Stimulated activated naive CD8-positive, alpha-beta T cell treated with anti-CD3 and anti-CD28 coated beads, Interleukin-15, Interleukin-2, amounts not matched to agents 100 U/mL and 50 U/mL, for 24 hours (primary cell): ENCODE measurements at places on chromosomes 7 and 10.

DNA sequence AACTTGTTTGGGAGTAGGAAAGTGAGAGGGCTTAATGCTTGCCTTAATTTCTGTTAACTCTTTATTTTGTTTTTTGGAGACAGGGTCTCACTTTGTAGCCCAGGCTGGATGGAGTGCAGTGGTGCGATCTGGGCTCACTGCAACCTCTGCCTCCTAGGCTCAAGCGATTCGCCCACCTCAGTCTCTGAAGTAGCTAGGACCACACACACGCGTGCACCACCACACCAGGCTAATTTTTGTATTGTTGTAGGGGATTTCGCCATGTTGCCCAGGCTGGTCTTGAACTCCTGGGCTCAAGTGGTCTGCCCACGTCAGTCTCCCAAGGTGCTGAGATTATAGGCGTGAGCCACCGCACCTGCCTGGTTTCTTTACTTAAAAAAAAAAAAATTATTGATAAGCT lies 1.9 kb downstream of the PPP2R2D start:
- no peak for DNase-seq

DNA sequence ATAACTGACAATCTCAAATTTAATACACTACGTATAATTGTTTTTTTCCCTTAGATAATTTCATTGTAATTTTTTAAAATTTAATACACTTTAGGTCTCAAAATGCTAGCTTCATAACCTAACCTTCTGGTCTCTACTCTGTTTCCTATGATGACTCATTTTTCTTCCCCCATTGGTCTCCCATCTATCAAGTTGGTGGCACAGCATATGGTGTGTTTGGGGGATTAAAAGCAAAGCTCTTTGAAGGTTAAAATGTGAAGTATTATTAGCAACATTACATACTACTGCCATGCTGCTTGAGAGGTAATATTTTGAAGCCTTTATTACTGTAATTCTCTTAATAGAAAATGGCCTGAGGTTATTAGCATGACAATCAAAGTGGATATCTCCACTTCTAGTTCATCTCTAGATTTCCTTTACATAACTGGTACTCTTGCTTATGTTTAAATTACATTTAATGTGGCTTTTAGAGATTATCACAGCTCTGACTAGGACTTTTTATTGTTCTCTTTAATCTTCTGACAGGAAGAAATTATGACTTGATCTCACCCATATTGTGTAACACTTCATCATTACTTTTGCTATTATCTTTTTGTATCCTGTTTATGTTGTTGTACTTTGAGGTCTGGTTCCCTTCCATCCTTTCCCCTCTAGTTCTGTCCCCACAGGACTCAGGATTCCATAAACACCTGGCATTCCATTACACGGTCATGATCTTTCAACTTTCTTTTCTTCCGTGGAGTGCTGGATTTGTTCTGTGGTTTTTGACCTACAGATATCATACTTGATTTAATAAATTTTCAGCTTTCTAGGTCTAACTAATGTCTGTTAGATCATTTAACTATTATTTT lies 185.1 kb downstream of the SEMA3D start:
- no peak for DNase-seq

DNA sequence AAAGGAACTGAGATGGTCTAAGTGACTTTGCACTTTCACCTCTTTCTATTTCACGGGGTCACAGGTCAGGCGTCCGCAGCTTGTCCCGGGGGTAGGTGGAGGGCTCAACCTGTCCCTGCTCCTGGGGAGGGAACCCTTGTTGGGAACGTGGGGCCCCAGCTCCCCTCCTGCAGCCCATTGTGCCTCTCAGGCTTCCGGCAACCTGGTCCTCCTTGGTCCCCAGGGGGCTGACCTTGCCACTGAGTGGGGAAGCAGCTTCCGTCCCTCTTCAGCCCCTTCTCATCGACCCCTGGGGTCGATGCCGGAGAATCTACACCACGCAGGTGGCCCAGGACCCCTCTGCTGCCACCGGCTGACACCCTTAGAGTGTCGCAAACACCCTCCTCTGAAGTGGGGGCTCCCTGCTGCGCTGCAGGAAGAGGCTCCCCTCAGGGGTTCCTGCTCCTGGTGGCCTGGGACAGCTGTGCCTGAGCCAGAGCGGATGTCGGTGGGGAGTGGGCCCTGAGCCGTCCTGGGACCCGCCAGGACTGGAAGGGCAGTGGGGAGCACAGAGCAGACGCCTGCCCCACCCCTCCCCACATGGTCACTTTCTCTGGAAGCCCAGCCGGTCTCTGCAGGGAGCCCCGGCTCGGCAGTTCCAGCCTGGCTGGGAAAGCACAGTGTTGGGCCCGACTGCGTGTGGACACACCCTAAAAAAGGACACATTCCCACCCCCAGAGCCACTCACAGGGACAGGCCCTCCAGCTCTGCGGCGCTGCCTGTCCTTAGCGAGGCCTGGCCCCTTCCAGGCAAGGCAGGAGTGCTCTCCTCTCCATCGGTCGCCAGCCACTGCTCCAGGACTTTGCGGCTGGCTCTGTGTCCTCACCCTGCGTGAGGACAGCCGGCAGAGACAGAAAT lies 357.5 kb upstream of the SHH start:
- DNase-seq, result no peak

GRCh38 chr7:135911099-135911498 lies 66.1 kb downstream of the MTPN start:
- no peak for DNase-seq

DNA sequence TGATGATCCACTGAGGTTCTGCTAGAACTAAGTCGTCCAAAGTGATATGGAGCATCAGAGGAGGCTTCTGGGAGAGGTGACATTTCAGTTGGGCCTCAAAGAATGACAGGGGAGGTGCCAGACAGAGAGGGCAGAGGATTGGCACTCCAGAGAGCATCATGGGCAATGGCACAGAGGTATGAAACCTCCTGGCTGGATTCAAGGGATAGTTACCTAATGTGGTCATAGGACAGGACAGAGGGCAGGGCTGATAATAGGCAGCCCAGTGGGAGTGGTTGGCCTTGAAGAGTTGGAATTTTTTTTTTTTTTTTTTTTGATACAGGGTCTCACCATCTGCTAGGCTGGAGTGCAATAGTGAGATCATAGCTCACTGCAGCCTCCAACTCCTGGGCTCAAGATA lies 7.6 kb downstream of the SRRM3 start:
- no peak for DNase-seq

DNA sequence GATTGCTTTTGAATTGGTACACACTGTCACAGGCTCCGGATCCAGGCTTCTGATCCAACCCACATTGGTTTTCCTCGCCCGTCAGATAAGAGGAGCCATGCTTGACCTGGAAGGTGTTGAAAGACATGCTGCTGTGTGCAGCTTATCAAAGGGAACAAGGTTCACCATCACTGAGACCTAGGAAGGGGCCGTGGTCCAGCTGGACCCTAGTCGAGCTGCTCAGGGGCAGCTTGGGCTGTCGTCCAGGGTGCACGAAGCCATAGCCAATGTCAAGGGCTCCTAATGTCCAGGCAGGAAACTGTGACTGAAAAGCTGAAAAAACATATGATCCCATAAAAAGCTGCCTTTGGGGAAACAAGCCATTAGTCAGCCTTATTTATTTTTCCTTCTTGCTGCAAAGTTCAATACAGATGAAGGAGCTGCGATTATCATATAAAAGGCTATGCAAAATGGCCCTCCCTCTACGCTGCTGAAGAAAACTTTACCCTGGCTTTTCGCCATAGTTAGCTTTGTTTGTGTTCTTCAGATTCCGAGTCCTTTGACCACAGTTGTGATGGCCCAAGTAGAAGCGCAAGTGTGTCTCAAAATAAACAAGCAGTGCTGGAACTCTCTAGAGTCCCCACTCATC lies 118.0 kb downstream of the CREB5 start:
- DNase-seq, result no peak

- DNase-seq, result no peak
These were observed 509.9 kb downstream of the PARD3 start for GRCh38 chr10:34305189-34305588.

- DNase-seq, result no peak
These were observed 27.6 kb upstream of the EMX2 start for GRCh38 chr10:117514971-117515370.

GRCh38 chr10:125344573-125345171 lies 184.3 kb upstream of the CTBP2 start:
- DNase-seq, result no peak

DNA sequence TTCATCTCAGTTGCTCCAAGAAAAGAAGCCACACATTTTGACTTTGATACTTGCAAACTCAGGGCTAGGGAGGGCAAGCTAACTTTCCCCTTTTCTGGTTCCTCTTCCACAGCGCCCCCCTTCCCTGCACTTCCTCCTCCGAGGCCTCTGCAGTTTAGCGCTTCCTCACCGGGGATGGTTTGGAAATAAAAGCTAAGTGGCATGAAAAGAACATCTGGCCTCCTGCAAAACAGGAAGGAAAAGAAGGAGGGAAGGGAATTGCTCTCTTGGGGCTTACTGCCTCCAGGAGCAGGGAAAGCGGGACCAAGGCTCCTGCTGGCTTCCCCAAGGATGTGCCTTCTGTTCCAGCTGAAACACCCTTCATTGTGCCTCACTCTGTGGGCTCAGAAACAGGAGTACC lies 42.3 kb downstream of the PRKCQ start:
- DNase-seq, result no peak

DNA sequence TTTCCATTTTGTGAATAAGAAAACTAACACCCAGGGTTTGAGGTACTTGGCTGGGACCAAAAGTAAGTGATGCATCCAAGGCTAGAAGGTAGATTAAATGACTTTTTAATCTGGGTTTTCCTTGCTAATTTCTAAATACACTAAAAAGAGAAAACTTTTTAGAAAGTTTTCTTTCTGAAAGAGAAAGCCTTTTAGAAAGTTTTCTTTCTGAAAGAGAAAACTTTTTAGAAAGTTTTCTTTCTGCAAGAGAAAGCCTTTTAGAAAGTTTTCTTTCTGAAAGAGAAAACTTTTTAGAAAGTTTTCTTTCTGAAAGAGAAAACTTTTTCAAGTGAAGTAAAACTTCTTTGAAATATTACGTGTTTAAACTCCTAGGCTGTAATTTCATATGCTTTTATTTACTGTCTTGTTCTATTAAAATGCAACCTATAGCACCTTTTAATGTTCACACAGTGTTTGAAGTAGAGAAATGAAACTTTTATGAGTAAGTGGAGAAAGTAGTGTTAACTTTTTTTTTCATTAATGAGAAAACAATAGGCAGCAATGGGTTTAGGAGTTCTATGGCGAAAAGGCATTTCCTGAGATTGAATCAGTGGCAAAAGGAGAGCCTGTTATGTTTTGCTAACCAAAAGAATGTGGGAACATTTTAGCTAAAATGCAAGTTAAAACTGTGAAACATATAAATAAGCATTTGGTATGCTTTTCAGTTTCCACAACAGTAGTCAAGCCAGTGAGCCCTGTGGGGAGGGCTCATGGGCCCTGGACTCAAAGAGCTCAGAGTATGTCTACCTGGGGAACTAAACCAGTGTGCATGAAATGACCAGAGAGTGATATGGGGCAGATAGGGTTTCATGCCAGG lies 103.7 kb downstream of the RBM20 start:
- DNase-seq, result no peak

DNA sequence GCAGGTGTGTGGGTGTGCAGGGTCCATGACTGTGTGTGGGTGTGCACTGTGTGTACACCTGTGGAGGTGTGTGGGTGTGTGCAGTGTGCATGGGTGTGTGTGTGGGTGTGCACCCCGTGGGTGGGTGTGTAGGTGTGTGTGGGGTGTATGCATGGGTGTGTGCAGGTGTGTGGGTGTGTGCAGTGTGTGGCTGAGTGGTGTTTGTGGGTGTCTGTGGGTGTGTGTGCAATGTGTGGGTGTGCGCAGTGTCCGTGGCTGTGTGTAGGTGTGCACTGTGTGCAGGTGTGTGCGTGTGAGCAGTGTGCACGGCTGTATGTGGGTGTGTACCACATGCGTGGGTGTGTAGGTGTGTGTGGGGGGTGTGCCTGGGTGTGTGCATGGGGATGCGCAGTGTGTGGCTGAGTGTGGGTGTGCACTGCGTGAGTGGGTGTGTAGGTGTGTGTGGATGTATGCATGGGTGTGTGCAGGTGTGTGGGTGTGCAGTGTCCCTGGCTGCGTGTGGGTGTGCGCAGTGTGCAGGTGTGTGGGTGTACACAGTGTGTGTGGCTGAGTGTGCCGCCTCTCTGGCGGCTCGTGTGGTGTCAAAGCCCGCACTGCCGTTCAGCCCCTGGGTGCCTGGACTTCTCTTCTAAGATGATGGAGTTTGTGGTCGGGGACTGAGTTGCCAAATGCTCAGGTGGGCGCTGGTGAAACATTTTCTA lies 208.3 kb downstream of the DNAJB6 start:
- DNase-seq, result no peak

DNA sequence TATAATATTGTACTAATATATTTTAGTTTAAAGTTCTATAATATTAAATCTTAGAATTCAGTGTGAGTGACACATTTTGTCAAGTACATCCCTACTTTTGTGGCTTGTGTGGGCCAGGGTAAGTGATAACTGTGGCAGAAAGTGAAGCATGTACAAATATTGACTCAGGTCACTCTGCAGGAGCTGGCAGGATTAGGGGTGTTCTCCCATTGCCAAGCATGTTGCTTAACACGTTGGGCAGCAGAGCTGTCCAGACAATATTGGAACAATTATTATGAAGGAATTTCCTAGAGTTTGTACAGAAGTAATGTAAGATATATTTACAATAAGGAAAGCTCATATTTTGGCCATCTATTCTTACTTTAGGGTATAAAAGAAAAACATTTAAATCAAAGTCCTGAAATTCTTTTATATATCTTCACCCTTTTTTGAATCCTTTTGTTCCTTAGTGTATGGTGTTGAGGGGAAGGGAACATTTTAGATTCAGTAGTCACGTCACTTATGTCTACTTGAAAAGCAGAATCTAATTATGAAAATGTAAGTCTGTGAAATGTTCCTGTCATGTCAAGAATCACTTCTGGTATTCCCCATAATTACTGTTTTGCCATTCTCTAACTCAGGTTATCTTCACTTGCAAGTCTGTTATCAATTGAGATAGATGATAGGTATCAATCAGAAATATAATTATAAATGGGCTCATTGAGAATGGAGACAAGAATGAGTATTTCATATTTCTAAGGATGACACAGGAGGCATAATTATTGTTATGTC lies 4.0 kb downstream of the HDAC9 start:
- DNase-seq, result no peak

DNA sequence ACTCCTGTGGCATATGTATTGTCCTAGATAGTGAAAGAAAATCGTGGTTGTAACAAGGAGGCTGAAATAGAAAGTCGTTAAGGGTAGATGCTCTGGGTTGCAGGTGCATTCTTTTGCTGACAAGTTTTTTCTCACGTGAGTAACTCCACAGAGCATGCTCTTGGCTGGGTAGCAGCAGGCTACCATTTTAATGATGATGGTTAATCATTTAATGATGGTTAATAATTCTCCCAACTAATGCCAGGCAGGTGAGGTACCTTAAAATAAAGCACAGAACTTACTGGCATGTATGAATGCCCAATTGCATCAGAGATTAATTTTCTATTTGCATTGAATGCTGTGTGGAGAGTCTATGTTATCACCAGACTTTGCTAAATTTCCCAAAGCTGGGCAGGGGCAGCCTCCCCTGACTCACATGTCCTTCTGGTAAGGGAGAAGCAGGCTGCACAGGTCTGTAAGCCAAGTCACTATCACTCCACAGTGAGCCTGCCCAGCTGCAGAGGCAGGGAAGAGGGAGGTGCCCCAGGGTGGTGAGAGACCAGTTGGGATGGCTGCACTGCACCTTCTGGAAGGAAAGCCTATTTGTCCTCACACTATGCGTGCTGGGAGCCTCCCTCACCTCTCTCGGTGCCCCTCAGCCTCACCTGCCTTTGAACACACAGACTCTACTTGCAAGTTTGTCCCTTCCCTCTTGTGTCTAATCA lies 287.0 kb upstream of the IGFBP3 start:
- DNase-seq, result no peak

- DNase-seq, result no peak
These were observed 119.0 kb upstream of the SORCS3 start for GRCh38 chr10:104521901-104522694.

- DNase-seq, result no peak
These were observed 72.6 kb downstream of the MYL10 start for GRCh38 chr7:101556453-101556968.
